SHP77 treated with DMSO at 0.1 percent for 48 hours (cell line): ENCODE measurements at places on chromosomes 4 and X.

GRCh38 chrX:82591421-82591820 is 916.7 kb upstream of the POU3F4 start:
- DNase-seq = no peak

GRCh38 chr4:54712206-54712605 is 54.4 kb downstream of the KIT start:
- DNase-seq = no peak

GRCh38 chr4:142615324-142615665 is 230.8 kb downstream of the INPP4B start:
- no peak for DNase-seq

DNA sequence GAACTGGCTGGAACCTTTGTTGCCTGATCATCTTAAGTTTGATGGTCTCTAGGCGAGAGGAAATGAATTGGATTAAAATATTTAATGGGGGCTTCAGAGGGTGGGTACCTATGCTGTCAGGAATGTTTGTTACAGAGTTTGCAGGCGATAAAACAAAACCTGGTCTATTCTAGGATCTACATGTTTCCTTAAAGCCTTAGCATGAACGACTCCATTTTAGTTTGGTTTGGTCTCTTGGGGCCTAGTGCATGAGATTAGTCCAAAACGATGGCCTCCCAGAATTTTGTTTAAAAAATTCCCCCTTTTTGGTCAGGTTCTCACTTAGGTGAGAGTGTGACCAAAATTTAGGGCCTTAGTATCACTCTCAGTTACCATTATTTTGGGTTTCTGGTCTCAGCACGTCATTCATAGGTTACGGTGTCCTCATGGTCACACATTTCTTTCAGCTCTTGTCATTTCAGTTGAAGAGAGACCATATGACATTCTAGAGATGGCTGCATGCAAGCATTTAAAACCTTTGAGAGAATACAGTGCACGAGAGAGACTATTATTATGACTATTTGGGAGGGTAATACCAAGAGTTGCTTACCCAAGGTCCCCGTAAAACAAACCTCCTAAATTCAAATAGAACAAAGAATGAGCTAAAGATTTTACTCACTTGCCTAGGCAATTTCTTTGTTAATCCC is 13.8 kb downstream of the MOB1B start:
- DNase-seq = no peak

GRCh38 chr4:143736861-143737260 is 36.4 kb upstream of the FREM3 start:
- DNase-seq = no peak

DNA sequence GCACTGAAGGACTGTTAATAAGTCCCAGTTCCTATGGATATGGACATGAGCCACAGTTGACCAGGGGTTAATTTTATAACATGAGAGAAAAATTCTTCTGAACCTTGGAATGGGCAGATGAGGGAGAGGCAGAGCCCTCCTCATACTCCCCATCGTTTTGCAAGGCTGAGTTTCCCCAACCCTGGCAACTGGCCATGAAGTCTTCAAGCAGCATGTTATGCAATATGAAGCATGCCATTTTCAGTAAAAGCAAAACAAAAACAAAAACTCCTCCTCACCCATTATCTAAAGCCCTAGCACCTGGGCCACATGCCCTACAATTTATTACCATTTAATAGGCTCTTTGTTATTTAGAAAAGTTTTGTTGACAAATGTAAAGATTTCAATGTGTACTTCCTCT is 64.5 kb downstream of the GPC4 start:
- DNase-seq = no peak

DNA sequence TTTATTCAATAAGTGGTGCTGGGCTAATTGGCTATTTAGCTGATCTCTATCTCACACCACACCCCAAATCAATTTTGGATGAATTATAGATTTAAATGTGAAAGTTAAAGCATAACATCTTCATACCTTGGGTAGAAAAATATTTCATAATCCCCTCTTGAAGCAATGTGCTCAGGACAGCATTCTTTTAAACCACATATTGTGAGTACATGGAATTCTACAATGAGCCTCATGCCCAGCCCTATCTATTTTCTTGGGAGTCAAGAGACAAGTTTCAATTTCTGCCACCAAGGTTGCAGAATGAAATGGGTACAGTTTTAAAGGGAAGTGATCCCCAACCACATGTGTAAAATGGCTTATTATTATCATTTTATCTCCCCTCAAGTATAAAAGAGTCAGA is 30.6 kb upstream of the GPRIN3 start:
- no peak for DNase-seq

- DNase-seq = no peak
Measured at GRCh38 chr4:41360921-41361793, 104.4 kb downstream of the UCHL1 start.

- no peak for DNase-seq
Measured at GRCh38 chr4:1032861-1033260, 21.4 kb downstream of the FGFRL1 start.
